ENCODE measurements at places on chromosomes 1 and 21.

- DNase-seq: no peak
Observed at GRCh38 chr1:85093644-85094043, 45.3 kb upstream of the MCOLN3 start.

DNA sequence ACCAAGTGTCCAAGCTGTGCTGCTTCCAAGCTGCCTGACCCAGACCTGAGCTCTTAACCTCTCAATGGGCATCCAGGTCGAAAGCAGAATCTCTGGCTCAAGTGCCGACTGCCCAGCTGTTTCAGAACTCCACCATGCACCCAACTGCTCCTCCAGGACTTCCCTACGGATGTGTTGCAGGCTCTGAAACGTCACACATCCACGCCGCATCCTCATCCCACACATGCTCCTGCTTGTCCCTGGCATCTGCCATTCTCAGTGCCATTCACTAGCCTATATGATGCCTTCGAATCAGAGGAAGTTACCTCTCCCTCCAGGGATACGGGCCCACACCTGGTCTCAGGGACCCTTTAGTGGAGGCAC lies 11.2 kb downstream of the PDZK1IP1 start:
- DNase-seq: no peak

DNA sequence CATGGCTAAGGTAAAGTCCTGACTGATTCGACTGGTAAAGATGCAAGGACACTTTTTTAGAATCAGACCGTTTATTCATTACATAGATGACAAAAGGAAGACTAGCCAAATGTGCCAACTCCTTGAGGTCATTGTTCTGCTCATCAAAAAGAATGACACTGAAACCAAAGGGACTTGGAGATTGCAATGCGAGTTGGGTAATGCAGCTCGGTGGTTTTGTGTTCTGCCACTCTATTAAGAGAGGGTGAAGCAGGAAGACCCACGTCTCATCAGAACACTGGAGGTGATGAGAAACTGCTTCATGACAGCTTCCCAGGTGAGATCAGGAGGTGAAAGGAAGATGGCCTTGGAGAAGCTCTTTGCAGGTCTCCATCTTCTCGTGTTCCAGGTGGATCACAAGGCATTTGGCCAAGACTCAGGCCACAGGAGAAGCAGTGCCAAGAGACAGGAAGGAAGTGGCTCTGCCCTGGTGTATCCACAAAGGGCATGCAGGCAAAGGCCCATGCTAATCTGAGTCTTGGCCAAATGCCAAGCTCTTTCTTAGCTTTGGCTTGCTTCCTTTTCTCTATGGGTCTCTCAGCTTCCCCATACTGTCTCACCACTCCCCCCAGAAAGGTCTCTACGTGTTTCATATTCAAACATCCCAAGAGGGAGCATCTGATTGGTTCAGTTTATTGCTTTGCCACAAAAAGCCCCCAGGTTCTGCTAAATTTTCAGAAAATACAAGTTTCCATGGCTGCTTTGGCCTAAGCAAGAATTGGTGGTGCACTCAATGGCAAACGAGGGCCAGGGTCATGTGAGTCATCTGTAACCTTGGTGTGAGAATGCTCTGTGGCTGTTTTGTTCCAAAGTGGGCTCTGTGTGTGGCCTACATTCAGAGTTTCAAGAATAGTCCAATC lies 5.7 kb upstream of the CCT8 start:
- DNase-seq: peak; percentile 97

- no peak for DNase-seq
Observed at GRCh38 chr1:103459346-103459745, 66.2 kb upstream of the RNPC3 start.

DNA sequence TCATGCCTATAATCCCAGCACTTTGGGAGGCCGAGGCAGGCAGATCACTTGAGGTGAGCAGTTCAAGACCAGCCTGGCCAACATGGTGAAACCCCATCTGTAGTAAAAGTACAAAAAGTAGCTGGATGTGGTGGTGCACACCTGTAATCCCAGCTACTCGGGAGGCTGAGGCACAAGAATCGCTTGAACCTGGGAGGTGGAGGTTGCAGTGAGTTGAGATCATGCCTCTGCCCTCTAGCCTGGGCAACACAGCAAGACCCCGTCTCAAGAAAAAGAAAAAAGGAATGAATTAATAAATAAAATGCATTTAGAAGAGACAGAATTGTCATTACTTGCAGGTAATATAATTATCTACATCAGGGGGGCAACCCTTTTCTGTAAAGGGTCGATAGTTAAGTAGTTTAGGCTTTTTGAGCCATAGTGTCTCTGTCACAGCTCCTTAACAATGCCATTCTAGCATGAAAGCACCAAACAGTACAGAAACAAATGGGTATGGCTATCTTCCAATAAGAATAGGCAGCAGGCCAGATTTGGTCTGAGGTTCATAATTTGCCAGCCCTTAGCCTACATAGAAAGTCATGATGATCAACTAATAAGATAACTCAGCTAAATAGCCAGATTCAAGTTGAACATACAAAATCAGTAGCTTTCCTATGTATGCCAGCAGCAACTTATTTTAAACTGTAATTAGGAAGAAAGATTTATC lies 56.8 kb downstream of the RPRD2 start:
- no peak for DNase-seq

- peak; percentile 71 for DNase-seq
Observed at GRCh38 chr1:6624710-6625583, at the start of gene THAP3. Gene THAP3 (plus strand): TSS chr1:6624868. CDS start chr1:6625219, 351 bp downstream.

DNA sequence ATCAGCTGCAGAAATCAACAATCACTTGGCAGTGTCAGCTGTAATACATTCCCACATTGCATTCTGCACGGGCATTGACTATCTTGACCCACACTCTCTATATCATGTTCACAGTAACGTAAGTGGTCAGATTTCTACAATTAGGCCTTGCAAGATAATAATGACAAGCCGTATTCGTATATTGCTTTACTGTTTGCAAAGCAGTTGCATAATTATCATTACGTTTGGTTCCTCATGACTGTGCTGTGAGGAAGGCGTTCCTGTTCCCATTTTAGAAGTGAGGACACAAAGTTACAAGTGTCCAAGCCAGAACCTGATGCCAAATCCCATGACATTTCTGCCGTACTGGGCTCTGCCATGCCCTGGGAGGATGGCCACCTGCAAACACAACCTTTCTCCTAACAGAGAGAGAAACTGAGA lies 53.5 kb upstream of the TARBP1 start:
- DNase-seq: peak; percentile 72

DNA sequence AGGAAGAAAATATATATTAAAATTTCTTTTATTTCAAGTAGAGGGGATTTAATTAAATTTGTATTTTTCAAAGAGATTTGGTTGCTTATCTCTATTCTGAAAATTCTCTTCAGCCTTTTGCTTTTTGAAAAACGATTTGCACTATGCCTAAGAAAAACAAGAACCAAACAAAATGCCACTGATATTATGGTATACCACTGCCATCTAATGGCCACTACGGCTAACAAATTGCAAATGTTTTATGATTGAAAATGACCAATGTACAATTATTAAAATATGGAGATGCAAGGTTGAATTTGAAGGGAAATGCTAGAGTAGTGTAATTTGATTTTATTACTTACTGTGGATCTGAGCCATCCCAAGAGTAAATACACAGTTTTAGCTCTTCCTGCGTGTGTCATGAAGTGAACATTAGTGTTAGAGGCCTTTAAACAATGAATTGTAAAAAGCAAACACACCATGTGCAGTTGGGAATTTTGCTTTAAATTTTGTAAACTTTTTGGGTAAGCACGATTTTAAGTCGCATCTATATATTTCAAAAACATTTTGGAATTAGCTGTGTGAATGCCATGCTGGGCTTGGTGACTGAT lies 137.4 kb upstream of the USP25 start:
- DNase-seq: peak; percentile 37

- no peak for DNase-seq
Observed at GRCh38 chr1:61289232-61290098, 207.1 kb downstream of the NFIA start.

- no peak for DNase-seq
Observed at GRCh38 chr1:42424201-42424600, 31.6 kb downstream of the ZMYND12 start.

- no peak for DNase-seq
Observed at GRCh38 chr1:147812799-147813198, 52.4 kb upstream of the GJA5 start.

- DNase-seq: no peak
Observed at GRCh38 chr1:156887734-156888133, 5.8 kb upstream of the PEAR1 start.

GRCh38 chr1:182587093-182587492 lies 2.0 kb downstream of the RNASEL start:
- no peak for DNase-seq

DNA sequence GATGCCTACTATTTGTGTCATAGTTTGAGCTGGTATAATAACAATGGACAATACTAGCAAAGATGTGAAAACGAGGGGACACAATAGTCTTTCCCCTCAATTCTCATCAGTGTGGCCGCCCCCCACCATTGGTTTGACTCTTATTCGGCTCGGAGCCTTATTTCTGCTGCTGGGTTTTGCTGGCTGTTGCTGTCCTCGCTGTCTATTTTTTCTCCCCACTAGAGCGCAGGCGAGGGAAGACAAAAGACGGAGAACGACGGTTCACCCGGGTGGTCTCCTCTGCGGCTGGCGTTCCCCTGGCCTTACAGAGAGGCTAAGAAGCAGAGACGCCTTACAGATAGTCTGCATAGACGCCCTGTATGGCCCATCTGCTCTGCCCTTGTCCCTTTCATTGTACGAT lies 19.4 kb downstream of the CLIC6 start:
- no peak for DNase-seq

DNA sequence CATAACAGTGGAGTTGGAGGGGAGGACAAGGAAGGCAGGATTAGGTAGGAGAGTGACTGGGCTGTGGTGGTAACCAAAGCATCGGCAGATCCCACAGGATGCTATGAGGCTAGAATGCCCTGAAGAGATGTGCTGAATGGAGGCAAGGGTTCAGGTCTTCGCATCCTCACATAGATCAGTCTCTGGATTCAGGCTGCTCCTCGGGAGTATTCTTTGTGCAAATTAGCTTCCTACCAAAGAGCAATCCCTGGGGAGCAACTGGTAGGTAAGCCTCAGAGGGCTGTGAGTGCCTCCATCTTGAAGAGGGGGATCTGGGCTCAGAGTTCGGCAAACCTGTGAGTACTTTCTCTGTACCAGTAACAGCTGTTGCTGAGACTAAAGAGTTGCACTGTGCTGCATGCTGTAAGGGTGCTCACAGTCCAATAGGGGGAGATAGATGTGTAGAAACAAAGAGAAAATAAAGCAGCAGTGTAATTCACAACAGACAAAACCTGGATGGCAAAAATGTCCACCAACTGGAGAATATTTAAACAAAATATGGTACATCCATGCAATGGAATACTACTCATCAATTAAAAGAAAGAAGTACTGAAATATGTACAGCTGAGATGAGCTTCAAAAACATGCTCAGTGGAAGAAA lies 322.4 kb upstream of the DEPDC1 start:
- peak; percentile 22 for DNase-seq

- DNase-seq: no peak
Observed at GRCh38 chr21:39096754-39097153, 86.5 kb downstream of the PSMG1 start.

DNA sequence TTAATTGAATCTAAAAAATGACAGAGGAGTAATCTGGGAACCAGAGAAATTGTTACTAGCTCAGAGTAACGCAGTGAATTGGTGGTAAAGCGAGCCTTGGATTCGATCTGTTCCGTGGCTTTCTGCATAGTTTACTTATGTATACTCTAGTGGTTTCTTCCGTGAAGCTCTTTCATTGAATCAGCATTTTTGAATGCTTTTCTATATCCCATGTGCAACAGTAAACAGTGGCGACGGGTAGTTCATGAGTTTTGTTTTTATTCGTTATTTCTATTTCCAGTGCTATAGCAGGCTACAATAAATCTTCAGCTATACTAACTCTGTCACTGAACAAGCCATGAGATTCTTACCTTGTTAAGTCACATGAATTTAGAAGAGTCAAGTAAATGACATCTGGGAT lies 14.5 kb upstream of the MAP3K7CL start:
- DNase-seq: no peak

DNA sequence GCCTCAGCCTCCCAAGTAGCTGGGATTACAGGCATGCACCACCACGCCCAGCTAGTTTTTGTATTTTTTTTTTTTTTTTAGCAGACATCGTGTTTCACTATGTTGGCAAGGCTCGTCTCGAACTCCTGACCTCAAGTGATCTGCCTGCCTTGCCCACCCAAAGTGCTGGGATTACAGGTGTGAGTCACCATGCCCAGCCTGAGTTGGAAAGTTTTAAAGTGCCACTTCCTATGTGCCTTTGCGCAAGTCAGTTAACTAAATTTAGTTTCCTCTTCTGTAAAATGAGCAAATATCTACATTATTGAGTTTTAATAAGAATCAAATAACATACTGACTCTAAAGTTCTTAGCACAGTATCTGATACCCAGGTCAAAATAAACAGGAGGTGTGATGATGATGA lies 12.4 kb downstream of the SLC19A2 start:
- peak; percentile 28 for DNase-seq

DNA sequence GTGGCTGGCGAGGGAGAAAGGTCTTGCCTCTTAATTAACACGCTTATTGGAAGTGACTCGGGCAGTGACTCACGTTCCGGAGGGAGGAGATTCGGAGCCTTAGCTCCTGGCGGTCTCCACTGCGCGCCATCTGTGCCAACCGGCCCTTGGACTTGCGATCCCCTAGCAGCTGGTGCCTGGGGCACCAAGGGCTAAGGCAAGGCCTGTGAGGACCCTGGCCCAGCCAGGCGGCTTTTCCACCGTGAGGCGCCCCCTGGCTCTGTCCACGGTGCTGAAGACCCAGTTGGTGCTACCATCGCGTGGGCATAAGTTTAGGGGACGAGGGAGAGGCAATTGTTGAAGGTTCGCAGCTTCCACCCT lies 1.3 kb upstream of the SYT6 start:
- peak; percentile 26 for DNase-seq

GRCh38 chr1:11615090-11615489 lies 39.1 kb downstream of the FBXO2 start:
- DNase-seq: no peak

DNA sequence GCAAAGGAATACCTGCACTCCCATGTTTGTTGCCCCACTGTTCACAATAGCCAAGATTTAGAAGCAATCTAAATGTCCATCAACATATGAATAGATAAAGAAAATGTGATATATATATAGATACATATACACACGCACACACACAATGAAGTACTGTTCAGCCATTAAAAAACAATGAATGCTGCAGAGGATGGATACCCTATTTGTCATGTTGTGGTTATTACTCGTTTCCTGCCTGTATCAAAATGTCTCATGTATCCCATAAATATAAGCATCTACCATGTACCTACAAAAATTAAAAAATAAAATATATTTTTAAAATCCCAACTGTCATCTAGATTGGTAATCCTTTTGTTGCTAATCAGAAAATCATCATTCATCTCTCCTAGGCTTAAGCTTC lies 634.8 kb upstream of the ADGRL2 start:
- no peak for DNase-seq

GRCh38 chr1:29858646-29859045 lies 622.3 kb downstream of the PTPRU start:
- no peak for DNase-seq

DNA sequence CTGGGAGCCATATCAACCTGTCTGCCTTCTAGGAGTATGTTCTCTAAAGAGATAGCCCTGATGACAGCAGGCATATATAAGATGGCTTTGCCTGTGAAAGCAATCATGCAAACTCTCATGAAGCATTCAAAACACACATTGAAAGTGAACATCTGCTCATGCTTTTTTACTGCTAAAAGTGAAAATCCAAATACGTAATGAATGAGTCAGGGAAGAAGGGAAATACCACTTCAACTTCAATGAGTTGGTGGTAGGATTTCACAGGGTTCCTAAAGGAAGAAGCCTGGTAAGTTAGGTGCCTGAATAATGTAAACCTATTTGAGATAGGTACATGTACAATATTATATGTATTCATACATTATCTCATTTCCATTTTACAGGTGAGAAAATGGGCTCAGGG lies 50.5 kb upstream of the SLFNL1 start:
- DNase-seq: no peak

Data from MV-4-11 (cell line).